ENCODE measurements at places on chromosomes 13 and 19. TPM values are rescaled to one million over a fixed set of nuclear protein-coding genes. Genes with fewer than 3 reads are reported as not detected.

Gene PPAN
- total RNA-seq: 31.8 TPM

Gene WDR87
- total RNA-seq: not detected

Gene TEKTIP1
- total RNA-seq: 1.2 TPM

Gene ZNF441
- total RNA-seq: 18.8 TPM

Gene SULT2A1
- not detected for total RNA-seq

Gene ODAD3
- 6.6 TPM for total RNA-seq

All from thyroid gland (tissue), 4 donors.